ENCODE measurements at places on chromosomes 2 and 18. TPM values are rescaled to one million over a fixed set of nuclear protein-coding genes. Genes with fewer than 3 reads are reported as not detected.

The RAX gene
- not detected for total RNA-seq

The APLF gene
- total RNA-seq: 4.3 TPM

DNA sequence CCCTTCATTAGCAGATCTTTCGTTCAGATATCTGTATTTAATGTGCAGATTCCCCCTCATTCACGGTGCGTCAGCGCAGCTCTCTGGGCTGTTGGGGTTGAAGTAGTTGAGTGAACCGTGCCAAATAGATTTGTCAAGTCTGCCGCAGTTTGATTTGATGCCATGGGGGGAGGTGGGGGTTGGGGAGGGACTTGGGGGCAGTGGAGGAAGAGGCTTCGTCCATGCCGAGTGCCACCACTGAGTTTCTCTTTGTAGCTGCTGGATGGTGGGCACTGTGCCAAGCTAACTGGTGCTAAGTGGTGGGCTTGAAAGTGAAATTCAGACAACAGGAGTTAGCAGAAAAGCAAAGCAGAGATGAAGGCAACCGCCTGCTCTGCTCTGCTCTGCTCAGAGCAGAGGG lies 47.9 kb downstream of the NRP2 start:
- DNase-seq: no peak

GRCh38 chr18:57009844-57010243 lies 137.0 kb upstream of the BOD1L2 start:
- no peak for DNase-seq
